Activated T-helper 1 cell treated with anti-CD3 and anti-CD28 coated beads, Interleukin-2, amount 50 U/mL, for 16 hours (primary cell): ENCODE measurements at places on chromosomes 6 and 20.

GRCh38 chr6:79137671-79138070, 59.6 kb upstream of the PHIP start:
- no peak for DNase-seq

GRCh38 chr6:31122791-31123706, 2.8 kb upstream of the CDSN start:
- no peak for DNase-seq

- DNase-seq, result no peak
Observed at GRCh38 chr6:71411882-71412281, 123.3 kb downstream of the OGFRL1 start.

DNA sequence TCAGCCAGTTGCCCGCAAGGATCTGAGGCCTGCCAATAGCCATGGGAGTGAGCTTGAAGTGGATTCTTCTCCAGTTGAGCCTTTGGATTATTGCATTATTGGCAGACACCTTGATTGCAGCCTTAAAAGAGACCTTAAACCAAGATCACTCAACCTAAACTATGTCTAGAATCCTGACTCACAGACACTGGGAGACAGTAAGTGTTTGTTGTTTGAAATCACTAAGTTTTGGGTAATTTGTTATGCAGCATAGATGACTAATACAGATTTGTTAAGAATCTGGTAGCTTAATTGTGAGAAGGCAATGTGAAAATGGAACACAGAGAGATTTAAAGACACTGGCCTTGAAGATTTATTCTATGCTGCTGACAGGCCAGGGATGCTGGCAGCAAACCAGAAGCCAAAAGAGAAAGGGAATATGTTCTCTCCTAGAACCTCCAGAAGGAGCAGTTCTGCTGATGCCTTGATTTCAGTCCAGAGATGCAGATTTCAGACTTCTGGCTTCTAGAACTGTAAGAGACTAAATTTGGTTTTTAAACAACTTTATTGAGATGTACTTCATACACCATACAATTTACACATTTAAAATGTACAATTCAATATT, 17.6 kb downstream of the SIRPD start:
- DNase-seq, result no peak

DNA sequence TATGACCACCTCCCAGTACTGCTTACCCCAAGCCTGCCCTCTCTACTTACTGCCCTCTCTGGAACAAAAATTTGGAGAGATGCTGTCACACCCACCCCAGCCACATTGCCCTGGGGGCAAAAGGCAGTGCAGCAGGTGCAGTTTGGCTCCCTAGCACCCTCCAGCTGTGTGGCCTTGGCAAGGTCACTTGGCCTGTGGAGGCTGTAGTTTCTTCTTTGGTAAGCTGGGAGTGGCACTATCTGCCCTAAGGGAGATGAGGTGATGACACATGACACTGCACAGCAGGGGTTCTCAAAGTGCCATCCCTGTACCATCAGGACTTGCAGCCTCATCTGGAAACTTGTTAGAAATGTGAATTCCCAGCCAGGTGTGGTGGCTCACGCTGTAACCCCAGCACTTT, 44.8 kb downstream of the TAF8 start:
- no peak for DNase-seq

DNA sequence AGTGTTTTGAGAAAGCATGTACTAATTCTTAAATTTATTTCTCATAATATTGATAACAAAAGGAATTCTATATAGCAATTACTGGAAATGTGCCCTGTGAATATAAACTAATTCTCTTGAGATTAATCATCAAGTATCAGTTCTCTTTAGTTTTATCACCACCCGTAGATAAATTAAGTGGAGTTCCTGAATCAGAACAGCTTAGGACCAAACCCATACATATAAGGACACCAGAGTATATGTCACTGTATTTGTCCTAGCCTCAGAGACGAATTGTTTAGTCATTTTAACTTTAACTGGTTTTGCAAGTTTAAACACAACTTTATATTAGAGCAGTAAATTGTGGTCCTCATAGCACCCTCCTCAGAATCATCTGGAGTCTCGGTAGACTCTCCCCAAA, 572.0 kb downstream of the UTRN start:
- DNase-seq, result no peak

GRCh38 chr6:154864066-154864430, 130.8 kb downstream of the SCAF8 start:
- DNase-seq, result no peak

GRCh38 chr6:9064156-9064555, 628.8 kb upstream of the SLC35B3 start:
- DNase-seq, result no peak

DNA sequence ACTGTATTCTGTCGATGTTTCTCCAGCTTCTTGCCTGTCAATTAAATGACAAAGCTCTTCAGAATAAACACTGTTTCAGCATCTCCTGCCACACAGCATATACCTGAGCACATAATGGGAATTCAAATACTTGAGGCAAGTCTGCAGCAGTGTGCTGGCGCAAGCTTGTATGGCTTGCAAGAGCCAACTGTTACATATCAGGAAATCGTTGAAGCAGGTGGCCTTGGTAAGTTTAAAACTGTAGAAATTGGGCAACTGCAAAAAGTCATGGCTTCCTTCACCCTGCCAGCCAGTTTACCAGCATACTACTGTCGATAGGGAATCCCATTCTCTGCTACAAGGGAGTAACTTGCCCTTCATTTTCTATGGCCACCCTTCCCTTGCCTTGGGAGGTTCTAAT, 23.0 kb downstream of the CPNE1 start:
- no peak for DNase-seq

GRCh38 chr20:32907886-32908285, 49.2 kb downstream of the EFCAB8 start:
- no peak for DNase-seq

DNA sequence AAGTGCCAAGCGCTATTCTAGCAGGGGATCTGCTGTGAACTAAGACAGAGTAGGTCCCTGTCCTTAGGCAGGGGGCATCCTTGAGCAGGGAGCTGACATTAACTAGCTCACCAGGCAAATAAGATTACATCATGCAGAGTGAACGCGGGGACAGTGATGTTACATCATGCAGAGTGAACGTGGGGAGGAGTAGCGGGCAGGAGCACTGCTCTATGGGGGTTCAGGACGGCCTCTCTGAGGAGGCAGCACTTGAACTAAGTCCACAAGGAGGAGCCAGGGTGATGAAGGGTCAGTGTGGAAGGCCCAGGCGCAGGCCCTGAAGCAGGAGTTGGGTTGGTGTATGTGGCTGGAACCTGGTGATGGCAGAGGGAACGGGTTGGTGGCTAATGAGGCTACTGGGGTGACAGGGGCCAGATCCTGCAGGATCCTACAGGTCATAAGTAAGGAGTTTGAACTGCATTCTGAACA, 38.7 kb downstream of the KAT14 start:
- no peak for DNase-seq
